Eye (tissue), 1 donor: ENCODE measurements at places on chromosomes 2 and 18.

- DNase-seq: no peak
Observed at GRCh38 chr18:69853051-69853450, 94.6 kb downstream of the CD226 start.

DNA sequence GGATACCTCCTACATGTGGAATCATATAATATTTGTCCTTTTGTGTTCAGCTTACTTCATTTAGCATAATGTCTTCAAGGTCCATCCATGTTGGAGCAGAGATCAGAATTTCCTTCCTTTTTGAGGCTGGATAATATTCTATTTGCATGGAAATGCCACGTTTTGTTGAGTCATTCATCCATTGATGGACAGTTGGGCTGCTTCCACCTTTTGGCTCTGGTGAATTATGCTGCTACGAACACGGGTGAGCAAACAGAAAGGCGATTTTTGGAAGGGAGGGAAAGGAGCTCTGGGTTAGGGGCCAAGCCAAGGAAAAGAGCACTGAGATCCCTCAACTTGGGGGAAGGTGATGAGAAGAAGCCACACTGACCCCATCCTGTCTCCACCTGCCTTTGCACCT, 260.5 kb downstream of the TNS1 start:
- DNase-seq: no peak

- DNase-seq: no peak
Observed at GRCh38 chr2:222039821-222040220, 259.0 kb downstream of the PAX3 start.

GRCh38 chr18:29307231-29307630, 1130.3 kb upstream of the CDH2 start:
- no peak for DNase-seq

DNA sequence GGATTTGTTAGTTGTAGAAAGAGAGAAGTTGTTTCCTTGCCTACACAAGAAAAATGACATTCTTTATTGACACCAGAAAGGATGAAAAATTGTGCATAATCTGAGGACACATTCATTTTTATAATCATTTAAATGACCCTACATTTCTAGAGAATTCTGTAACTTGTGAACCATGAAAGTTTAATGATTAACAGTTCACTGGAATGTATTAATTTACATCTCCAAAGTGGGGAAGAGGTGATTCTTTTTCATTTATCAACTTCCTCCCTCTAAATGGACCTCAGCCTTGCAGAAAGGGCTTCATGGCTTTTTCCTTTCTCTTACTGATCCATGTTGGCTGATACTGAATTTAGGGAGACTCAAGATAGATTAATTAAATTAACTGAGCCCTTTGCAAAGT, 565.2 kb upstream of the LINC00305 start:
- no peak for DNase-seq

GRCh38 chr2:159912580-159912979, 114.6 kb upstream of the CD302 start:
- DNase-seq: no peak

- no peak for DNase-seq
Observed at GRCh38 chr18:13232971-13233786, 14.6 kb downstream of the LDLRAD4 start.

DNA sequence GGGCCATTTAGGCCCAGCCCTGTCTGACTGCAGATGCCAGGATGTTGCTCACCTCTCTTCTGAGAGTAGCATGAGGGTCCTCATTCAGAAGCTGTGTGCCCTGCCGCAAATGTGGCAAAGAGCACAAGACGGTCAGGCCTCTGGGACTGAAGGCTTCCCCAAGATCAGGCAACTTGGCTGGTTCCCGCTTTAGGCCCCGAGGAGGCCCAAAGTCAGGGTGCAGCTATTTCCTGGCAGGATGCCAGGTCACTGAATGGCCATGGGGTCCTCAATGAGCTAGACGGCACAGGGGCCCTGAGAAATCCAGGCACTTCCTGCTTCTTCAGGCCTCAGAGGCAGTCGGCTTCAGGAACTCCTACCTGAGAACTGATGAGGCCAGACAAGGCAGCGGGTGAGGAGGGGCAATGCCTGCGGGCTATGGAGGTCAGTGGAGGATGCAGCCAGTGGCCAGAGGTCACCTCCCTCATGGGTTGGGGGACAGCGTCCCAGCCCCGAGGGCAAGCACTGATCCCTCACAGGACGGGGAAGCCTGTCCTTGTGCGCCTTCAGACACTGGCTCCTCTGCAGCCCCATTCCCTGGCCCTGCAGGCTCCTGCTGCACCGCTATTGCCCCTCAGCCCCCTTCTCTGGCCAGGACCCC, 44.9 kb downstream of the LMAN2L start:
- no peak for DNase-seq

DNA sequence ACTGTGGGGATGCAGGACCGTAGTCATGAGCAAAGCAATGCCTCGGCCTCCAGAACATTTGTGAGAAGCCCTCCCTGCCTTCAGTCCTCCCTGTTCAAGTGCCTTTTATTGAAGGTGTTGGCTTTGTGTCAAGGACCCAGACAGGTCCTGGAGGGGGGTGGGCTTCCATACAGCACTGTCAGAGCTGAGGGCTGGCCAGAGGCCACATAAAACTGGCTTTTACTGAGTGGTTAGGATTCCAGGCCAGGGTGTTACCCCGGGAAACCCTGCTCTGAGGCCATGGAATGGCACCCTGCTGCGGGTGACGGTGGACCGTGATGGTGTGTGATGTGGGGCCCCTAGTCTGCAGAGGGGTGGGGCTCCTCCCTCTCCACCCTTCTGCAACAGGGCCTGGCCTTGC, 41.6 kb downstream of the TOGARAM2 start:
- DNase-seq: no peak

GRCh38 chr2:3780477-3781402, 77.4 kb downstream of the DCDC2C start:
- peak; percentile 81 for DNase-seq

- no peak for DNase-seq
Observed at GRCh38 chr2:13725945-13726344, 906.6 kb upstream of the LRATD1 start.

GRCh38 chr2:38505779-38506178, 96.9 kb downstream of the HNRNPLL start:
- DNase-seq: no peak

DNA sequence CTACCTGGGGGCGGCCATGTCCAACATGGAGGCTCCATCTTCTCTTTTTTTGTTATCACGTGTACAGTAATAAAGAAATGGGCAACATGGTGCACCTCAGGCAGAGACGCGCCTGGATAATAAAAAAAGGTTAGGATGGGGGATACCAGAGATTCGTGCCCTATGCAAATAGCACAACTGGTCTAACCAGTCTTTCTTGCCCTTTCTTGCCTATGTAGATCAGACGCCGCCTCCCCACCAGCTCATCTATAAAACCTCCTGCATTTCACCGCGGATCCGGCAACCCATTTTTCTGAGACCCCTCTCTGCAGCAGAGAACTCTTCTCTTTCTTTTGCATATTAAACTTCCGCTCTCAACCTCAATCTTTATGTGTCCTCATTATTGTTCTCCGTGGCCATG, 68.7 kb downstream of the MYL12B start:
- DNase-seq: no peak

GRCh38 chr18:61323951-61324350, 9.3 kb upstream of the CDH20 start:
- DNase-seq: no peak

- DNase-seq: no peak
Observed at GRCh38 chr2:80461505-80462197, 157.1 kb upstream of the LRRTM1 start.

- DNase-seq: no peak
Observed at GRCh38 chr2:142926445-142926844, 49.0 kb downstream of the KYNU start.

- DNase-seq: no peak
Observed at GRCh38 chr2:230423851-230424458, 8.0 kb downstream of the SP100 start.

- no peak for DNase-seq
Observed at GRCh38 chr2:161032635-161033034, 127.6 kb upstream of the TANK start.

GRCh38 chr2:62344472-62344871, 148.6 kb downstream of the B3GNT2 start:
- DNase-seq: no peak

DNA sequence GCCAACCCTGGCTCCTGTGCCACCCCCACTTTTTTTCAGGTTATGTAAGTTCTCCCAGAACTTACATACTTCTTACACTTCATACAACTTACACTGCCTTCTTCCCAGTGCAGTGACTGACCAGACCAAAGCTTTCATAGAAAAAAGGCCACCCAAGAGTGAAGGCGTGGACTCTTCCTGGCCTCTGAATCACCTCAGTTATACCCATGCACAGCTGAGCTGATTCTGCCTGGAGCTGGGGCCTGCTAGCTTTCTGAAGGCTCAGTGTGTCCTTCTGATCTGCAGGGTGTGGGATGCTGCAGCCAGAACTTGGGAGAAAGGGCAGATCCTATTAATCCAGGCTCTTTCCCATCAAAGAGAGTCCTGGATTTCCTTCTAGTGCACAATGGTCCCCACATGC, 216.1 kb downstream of the TTC32 start:
- DNase-seq: no peak

GRCh38 chr2:188276255-188276654, 15.4 kb upstream of the GULP1 start:
- no peak for DNase-seq

DNA sequence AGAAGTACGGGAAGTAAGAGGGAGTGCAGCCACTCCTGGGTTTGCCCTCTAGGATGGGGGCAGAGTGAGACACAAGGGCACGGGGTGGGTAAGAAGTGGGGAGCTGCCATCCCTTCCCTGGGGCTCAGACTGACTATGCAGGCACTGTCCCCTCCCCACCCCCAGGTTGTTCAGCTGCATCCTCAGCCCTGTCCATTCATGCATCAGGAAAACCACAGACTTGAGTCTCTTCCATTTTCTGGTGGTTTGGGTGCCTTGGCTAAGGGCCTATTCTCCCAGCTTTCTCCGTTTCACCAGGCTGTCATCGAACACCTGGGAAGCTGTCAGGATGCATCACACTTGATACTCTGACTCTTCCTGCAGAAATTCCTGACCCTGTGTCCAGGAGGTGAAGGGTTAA, 111.9 kb downstream of the TFCP2L1 start:
- DNase-seq: no peak

DNA sequence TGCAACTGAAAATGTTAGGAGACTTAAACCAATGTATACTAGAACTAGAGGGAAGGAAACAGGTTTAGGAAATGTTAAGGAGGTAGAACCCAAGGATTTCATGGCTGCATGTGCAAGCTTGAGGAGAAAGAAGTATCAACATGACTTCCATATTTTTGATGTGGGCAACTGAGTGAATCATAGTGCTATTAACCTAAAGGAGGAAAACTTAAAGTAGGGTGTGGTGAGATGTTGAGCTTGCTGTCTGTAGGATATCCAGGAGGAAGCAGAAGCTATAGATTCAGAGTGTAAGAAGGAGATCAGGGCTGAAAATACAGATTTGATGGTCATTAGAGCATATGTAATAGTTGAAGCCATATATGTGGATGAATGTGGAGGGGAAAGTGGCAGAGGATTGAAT, 31.5 kb downstream of the NDC80 start:
- DNase-seq: no peak

GRCh38 chr2:195610717-195611116, 46.3 kb upstream of the SLC39A10 start:
- no peak for DNase-seq

DNA sequence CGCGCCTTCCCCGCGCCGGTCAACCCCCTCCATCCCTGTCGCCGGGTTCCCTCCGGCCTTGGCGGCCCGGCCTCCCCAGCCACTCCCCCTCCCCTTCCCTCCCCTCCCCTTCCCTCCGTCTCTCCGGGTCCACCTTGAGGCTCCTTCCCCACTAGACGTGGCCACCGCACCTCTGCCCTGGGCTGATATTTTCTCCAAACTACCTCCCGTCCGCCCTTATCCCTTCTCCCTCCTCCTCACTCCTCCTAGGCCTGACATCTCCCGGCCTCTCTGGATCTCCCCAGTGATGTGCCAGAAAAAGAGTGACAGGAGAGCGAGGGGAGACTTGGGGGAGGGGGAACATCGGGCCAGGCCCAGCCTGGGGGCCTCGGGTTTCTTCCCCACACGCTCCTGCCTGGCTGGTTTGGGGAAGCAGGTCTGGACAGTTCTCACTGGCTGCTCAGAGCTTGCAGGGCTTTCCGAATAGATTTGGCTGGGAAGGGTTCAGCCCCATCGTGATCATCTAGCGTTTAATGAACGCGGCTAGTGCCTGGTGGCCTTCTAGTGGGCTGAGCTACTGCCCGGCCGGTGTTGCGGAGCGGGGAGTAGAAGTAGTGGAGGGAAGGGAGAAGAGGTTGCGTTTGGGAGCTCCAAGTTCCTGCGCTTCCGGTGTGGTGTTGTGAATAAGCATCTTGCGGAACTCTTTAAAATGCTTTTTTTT, 641 bp downstream of the MAPRE3 start:
- peak; percentile 73 for DNase-seq

DNA sequence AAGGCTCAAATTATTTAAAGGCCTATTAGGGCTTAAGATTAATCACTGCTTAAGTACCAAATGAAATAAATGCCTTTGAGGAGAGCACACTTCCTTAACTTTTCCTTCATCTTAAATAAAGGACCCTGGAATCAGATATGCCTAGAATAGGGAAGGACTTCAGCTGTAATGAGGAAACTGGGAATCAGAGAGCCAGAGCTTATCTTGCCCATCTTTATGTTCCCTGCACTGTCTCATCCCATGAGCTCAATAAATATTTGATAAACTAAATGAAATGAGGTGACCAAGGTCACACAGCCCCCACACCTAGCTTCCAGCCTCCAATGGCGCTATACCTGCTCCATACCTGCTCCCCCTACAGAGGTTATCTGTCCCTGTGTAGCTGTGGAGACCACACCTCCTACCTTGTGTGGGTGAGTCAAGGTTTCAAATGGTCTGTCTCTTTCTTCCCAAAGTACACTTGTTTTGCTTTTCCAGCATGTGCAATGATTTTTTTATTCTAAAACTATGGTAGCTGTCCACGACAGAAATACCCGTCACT, 23.4 kb upstream of the NEDD4L start:
- no peak for DNase-seq

DNA sequence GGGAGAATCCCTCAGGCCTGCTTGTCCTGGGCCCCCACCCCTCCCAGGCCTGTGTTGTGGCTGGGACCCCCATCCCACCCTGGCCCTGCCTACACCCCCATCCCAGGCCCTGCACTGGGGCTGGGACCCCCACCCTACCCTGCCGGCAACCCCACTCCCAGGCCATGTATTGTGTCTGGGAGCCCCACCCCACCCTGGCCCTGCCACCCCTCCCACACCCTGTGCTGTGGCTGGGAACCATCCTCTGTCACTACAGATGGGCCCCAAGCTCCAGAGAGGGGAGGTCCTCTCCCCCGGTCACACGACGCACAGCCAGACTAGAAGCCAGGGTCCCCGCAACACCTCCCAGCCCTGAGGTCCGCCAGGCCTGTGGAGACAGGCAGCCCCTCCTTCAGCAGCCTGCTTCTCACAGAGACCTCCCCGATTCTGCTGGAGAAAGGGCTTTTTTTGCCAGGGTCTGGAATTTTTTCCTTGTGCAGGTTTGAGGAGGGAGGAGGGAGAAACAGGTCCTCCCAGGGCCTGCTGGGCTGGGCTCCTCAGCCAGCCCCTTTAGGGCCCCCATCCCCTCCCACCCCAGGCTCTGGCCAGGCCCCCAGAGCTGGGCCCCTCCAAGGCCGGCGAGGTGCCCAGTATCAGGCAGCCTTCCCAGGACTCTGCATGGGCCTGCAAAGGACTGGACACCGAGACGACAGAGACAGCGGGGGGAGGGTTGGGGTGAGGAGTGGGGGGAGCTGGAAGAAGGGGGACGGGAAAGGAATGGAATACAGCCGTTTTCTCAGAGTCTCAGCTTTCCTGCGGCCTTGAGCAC, 28.0 kb downstream of the KIF1A start:
- peak; percentile 85 for DNase-seq

- no peak for DNase-seq
Observed at GRCh38 chr2:705971-706511, 28.8 kb upstream of the TMEM18 start.
